Smooth muscle cell of the pulmonary artery (primary cell): ENCODE measurements at places on chromosomes 5 and 9. TPM values are rescaled to one million over a fixed set of nuclear protein-coding genes. Genes with fewer than 3 reads are reported as not detected.

NFIB gene
- 39.1 and 79.4 TPM in 2 replicates for total RNA-seq

CCL28 gene
- total RNA-seq, result 13.4 and 20.9 TPM in 2 replicates

ADGRD2 gene
- not detected in 2 replicates for total RNA-seq

PCDHGB2 gene
- 3.2 and 3.9 TPM in 2 replicates for total RNA-seq

JAKMIP2 gene
- 0.13 and 0.26 TPM in 2 replicates for total RNA-seq

CRHBP gene
- total RNA-seq, result 0.33 and 3.7 TPM in 2 replicates

PCDHGA12 gene
- 40.2 and 46.0 TPM in 2 replicates for total RNA-seq

HMGXB3 gene
- 46.5 and 50.7 TPM in 2 replicates for total RNA-seq

CYSRT1 gene
- 0.33 and 0.66 TPM in 2 replicates for total RNA-seq

HRCT1 gene
- total RNA-seq, result 0.39 and 0.59 TPM in 2 replicates

ABLIM3 gene
- 37.7 and 38.4 TPM in 2 replicates for total RNA-seq
